Astrocyte of the hippocampus (primary cell): ENCODE measurements at places on chromosomes 2 and 18.

- no peak for DNase-seq
Measured at GRCh38 chr2:207911856-207912255, 113.5 kb downstream of the PLEKHM3 start.

GRCh38 chr2:68721482-68722101, 13.0 kb upstream of the ARHGAP25 start:
- DNase-seq, result peak; percentile 12

- DNase-seq, result no peak
Measured at GRCh38 chr2:19846030-19846429, 55.8 kb downstream of the TTC32 start.

GRCh38 chr2:30979822-30980245, 158.4 kb downstream of the GALNT14 start:
- peak; percentile 84 for DNase-seq

DNA sequence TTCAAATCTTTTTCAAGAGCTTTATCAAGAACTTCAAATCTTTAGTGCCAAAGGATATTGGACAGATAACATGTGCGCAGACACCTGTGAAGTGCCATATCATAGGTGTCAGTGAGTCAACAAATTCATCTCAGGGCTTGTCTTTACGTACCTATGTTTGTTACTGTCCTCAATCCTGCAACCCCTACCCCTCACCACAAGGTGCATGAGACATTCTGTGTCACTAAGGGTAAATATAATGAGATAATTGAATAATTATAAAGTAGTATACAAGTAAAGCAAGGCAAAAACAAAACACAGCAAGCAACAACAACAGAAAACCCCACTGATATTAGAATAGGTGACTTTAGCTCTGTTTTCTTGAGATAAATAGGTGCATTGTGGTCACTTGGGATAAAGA, 1495.8 kb upstream of the TMEFF2 start:
- DNase-seq, result no peak

DNA sequence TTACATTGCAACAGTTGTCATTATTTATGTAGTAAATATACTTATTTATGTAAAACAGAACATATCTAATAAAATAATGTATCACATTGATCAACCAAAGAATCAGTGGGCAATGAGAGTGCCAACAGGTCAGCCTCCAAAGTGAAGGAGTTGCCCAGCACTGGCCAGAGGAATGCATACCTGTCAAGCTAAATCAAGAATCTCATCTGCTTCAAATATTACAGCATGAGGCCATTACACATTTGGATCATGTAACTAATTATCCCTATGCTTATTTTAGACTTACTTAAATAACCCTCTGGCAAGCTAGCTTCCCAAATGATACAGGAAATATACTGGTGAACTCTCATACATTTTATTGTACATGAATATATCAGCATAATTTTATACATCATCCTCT, 1211.7 kb upstream of the ACVR2A start:
- DNase-seq, result no peak

DNA sequence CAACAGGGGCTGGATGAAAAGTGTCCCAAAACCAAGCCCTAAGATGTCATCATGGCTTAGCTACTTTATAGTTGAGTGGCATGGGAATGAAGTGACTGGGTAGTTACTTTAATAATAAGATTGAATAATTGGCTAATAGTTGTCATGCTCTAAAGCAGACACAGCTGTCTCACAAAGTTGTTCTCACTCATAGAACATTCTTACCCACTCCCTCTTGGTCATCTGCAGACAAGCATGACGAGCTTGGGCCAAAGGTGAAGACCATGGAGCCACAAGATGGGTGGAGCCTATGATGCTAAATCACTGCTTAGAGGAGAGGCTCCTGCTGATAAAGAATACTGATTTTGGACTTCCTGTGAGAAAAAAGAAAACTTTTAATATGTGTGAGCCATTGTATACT, 62.4 kb upstream of the MMADHC start:
- no peak for DNase-seq

- peak; percentile 24 for DNase-seq
Measured at GRCh38 chr2:177551989-177552421, 159.4 kb downstream of the AGPS start.

GRCh38 chr18:76546436-76546835, 51.4 kb upstream of the ZNF516 start:
- DNase-seq, result no peak

GRCh38 chr18:62643181-62643580, 72.2 kb upstream of the PHLPP1 start:
- DNase-seq, result no peak

DNA sequence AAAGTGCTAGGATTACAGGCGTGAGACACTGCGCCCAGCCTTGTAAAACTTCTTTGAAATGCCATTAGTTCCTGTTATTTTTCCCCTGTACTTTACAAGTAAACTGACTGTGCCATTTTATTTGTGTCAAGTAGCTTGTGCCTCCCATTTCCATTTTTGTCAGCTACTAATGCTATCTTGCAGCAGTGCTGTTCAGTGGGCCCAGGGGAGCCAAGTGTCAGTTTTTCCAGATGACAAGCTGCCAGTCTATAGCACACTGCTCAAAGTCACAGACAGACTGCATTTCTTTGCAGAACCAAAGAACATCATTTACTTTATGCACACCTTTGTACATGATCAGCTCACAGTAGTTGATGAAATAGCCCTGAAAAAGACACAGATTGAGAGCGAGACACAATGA, 901.3 kb upstream of the CDH2 start:
- no peak for DNase-seq

GRCh38 chr2:75416420-75417342, 144.1 kb downstream of the EVA1A start:
- DNase-seq, result no peak

- peak; percentile 89 for DNase-seq
Measured at GRCh38 chr2:69149631-69150215, 136.7 kb downstream of the ANTXR1 start.

- DNase-seq, result no peak
Measured at GRCh38 chr2:107340955-107341354, 455.0 kb upstream of the ST6GAL2 start.

DNA sequence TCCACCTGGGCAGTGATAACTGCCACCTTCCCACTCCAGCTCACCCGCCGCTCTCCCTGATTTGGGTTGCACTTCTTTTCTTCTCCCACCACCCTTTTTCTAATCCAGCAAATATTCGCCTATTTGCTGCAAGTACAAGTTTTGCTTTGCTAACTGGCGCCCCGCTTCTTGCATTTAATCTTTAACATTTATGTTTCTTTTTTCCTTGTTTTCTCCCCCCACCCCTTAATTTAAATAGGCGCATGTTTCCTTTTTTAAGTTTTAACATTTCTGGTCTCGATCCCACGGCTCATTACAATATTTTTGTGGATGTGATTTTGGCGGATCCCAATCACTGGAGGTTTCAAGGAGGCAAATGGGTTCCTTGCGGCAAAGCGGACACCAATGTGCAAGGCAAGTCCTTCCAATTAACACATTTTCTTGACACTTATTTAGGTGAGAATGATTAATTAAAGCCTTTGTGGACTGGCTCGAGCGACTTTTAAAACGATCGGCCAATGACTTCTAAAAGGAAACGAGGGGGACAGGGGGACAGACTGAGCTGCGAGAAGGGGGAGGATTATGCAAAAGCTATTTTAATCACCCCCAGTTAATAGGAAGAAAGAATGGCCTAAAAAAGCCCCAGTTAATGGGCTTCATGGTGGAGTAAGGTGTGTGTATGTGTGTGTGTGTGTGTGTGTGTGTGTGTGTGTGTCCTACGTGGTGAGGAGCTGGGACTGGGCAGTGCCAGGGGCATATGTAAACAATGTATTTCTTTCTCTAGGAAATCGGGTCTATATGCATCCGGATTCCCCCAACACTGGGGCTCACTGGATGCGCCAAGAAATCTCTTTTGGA, 1.6 kb downstream of the TBR1 start:
- DNase-seq, result no peak

DNA sequence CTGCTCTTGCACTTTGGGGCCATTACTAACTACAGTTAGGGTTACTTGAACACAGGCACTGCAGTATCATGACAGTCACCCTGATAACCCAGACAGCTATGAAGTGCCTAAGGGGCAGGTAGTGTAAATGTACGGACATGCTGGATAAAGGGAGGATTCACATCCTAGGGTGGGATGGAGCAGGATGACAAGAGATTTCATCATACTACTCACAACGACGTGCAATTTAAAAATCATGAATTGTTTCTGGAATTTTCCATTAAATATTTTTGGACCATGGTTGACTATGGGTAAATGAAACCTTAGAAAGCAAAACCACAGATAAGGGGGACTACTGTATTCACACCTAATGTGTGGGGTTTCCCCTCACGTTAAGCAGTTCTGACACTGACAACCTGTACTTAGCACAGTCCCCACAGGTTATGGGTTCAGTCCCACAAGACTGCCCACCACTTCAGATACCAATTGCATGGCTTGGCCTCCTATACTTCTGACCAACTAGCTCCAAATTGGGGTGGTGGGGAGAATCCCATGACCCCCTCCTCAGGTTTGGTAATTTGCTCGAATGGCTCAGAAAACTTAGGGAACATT, 75.8 kb downstream of the NAT8 start:
- DNase-seq, result no peak

DNA sequence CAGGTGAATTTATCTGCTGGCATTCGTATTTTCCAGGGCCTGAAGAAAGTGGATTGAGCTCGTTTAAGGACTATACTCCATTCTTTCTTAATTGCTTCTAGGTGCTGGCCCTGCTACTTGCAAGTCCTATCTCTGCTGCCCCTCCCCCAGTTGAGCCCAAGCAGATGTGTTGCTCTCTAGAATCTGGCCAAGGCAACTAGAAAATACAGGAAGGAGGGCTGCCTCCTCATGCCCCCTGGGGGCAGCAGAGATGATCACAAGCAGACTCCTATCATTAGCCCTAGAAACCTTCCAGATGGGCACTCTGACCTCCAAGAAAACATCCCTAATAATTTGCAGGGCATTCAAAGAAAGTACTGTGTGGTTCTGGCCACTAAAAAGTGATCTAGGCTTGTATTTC, 72.5 kb upstream of the CYP26B1 start:
- DNase-seq, result no peak

DNA sequence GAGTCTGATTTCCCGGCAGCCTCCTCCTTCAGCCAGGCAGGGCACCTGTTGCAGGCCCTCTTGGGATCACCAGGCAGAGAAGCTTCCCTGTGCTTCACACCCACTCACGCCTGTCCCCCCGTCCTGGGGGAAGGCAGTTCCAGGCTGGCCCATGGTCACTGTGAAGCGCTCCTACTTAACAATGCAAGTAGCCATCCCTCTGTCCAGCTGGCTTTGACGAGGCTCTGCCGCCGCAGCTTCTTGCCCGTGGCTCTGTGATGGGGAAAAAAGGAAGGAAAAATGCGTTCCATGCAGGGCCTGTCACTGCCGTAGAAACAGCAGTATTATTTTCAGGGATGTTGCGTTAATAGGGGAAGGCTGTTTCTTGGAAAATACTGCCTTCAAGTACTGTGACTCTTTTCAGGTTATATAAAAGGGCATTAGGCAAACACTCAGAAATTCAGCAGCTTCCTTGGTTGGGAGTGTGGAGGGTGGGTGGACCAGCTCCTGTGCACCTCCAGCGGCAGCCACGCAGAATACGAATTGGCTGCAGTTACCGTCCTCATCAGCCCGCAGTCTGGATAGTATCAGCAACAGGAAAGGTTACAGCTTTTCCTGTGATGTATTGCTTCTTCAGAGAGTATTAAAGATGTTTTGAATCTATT, 232.3 kb downstream of the KLHL29 start:
- DNase-seq, result peak; percentile 57

GRCh38 chr2:74001781-74002504, 17.2 kb downstream of the TET3 start:
- no peak for DNase-seq

DNA sequence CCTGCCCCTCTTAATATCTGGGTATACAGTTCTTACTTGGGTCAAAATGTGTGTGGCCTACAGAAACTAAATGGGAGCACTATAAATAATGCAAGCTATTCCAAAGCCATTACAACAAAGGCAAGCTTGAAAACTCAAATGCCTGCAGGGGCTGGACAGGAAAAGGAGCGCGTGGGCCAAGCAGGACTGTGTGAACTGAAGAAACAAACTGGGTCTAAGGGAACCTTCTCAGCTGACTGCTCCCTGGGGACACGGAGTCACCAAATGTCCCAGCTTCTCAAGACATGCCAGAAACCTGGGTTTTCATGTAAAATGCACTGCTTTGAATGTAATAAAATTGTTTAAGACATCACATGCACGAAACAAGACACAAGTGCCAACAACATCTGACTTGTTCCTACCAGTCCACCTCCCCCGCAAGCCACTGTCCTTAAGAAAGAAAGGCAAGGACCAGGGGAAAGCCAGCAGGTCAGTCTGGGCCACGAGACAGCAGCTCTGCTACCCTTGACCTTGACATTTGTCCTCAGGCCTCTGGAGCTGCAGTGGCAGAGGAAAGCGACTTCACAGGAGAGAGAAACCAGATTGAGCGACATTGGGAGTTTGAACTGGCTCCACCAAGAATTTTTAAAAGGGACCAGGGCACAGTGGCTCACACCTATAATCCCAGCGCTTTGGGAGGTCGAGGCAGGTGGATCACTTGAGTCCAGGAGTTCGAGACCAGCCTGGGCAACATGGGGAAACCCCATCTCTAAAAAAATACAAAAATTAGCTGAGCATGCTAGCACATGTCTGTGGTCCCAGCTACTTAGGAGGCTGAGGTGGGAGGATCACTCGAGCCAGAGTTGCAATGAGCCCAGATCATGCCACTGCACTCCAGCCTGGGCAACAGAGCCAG, 89.7 kb upstream of the SH3BP4 start:
- peak; percentile 23 for DNase-seq

- DNase-seq, result no peak
Measured at GRCh38 chr2:100643906-100644501, 81.2 kb downstream of the PDCL3 start.

DNA sequence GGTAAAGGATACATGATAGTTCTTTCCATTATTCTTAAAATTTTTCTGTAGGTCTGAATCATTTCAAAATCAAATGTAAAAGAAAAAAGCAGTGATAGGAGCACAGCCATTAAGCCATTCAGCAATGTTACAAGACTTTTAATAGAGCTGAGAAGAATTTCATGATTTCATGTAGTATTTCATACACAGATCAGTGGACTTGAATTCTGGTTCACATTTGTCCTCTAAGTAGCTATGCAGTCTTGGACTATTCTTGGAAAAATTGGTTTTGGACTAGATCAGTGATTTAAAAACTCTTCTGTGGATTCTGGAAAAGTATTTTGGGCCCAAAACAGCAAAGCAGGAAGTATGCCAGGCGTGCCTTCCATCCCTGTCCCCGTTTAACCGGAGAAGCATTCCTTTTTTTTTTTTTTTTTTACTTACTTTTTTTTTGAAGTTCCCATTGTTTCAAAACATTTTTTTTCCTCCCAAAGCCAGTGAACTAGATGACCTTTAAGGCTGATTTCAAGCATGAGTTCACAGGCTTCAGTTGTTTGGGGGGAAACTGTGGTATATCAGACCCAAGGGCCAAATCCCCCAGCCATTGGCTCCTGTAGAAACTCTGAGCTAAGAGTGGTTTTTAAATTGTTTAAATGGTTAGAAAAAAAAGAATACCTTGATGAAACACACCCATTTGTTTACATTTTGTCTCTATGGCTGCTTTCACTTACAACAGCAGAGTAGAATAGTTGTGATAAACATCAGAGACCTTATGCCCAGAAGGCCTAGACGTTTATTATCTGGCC, 17.5 kb upstream of the POLI start:
- DNase-seq, result no peak

GRCh38 chr18:6057604-6058003, 162.3 kb upstream of the TMEM200C start:
- peak; percentile 22 for DNase-seq
